Stimulated activated CD8-positive, alpha-beta memory T cell treated with anti-CD3 and anti-CD28 coated beads, Interleukin-7, amount 100 ng/mL, for 1 hour (primary cell): ENCODE measurements at places on chromosomes 11 and 22.

DNA sequence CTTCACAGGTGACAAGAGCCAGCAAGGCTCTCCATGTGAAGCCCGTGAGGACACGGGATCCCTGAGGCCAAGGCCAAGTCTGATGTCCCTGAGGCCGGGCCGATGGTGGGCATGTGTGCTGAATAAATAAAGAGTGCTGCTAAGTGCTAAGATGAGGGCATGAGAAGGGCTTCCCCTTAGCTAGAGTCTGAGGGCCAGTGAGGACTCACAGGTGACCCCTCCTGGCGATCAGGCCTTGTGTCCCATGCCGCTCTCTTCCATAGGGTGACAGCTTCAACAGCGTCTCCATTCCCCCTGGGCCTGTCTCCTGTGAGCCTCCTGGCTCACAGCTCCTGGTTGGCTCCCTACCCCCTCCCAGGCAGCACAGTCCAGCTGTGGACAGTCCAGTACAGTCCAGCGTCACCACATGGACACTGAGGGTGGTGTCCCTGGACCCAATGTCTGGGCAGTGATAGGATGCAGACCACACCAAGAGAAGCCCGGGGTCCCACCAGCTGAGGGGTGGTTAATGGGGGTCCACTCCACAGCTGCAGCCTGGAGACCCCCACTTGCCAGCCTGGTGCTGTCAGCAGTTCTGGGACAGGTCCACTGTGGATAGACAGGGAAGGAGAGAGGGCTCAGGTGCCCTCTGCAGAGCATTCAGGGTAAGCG lies 1033.2 kb downstream of the TBC1D22A start:
- DNase-seq: no peak

GRCh38 chr11:112229746-112230433 lies 3.7 kb downstream of the PTS start:
- DNase-seq: no peak

DNA sequence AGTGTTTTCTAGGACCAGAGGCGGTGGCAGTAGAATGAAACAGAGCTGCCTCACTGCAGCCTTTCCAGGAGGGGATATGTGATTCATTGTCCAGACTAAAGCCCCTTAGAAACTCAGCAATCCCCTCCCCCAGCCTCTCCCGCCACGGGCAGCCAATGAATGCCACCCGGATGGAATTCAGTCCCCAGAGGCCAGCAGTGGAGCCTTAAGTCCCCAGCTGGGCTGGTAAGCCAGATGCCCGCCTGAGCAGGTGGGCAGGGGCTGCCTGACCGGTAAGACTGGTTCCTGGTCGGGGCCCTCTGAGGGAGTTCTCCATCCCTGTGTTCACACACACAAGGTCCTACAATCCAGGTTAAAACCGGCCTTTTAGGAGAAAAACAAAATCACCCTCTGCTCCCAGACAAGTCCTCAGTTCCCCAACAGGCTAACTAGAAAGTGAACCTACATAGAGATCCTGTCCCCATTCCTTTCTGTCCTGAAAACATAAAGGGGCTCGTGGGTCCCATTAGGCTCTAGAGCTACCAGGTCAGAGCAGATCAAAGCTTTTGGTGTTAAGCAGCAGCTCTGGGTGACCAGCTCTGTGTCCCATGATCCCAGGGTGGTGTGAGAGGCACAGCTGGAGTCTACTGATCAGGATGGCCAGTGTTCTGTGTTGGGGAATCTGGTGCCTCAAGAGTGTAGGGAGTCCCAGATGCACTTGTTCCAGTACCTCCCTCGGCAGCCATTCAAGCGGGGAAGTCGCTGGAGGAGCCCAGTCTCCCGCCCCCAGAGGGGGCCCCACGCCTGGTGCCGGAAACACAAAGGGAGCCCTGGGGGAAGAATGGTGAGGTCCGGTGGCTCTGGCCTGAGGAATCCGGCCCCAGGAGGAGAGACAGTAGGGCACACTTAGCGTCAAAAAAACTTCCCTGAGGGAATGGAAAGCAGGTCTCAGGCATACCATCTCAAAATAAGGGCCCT lies 2.6 kb downstream of the PATZ1 start:
- DNase-seq: no peak

DNA sequence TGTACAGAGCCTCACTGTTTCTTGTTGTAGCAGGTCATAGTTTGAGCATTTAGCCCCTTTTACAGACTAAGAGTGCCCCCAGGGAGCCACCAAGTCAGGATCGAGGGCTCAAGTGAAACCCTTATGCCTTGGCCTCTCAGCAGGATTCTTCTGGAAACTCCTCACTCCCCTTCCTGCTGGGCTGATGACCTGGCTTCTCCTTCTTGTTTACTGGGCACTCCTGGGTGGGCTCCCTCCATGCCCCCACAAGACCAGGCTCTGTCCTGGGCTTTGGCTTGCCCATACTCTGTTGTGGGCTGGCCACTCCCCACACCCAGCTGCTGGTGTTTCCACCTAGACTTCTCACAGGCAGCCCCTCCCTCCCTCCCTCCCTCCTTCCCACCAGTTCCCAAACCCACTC lies 69.6 kb downstream of the MED15 start:
- no peak for DNase-seq

- DNase-seq: no peak
Observed at GRCh38 chr11:15197696-15198095, 83.0 kb downstream of the INSC start.

DNA sequence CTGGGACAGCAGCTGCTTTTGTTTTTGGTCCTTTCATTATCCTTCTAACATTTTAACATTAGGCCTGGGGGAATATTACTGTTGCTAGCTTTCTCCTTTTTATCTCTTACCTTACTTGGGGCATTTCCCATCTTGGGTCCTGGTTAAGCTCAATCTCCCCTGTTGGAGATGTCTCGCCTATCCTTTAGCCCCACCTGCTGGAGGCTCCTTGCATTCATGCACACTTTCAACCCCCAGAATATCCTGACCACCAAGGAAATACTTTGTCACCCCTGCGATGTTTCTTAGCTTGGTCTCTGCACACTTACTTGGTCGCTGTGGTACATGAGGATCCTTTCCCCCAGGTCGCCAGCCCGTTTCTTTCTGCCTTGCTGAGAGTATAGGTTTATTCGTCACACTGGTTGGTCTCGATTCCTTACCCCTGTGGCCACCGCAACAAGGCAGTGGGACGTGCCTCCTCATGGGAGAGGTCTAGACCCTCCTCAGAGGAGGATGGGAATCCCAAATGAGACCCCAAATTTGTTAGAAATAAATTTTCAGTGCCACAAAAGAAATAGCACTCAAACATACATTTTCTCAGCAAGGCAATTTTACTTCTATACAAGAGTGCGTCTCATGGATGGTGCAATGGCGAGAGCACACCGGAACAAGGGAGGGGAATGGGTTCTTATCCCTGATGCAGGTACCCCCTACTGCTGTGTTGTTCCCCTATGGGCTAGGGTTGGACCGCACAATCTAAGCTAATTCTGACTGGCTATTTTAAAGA lies 5.4 kb upstream of the TXN2 start:
- DNase-seq: no peak
